ENCODE measurements at places on chromosomes 16 and 17.

- DNase-seq, result no peak
Measured at GRCh38 chr17:78771758-78772382, 10.2 kb downstream of the CYTH1 start.

DNA sequence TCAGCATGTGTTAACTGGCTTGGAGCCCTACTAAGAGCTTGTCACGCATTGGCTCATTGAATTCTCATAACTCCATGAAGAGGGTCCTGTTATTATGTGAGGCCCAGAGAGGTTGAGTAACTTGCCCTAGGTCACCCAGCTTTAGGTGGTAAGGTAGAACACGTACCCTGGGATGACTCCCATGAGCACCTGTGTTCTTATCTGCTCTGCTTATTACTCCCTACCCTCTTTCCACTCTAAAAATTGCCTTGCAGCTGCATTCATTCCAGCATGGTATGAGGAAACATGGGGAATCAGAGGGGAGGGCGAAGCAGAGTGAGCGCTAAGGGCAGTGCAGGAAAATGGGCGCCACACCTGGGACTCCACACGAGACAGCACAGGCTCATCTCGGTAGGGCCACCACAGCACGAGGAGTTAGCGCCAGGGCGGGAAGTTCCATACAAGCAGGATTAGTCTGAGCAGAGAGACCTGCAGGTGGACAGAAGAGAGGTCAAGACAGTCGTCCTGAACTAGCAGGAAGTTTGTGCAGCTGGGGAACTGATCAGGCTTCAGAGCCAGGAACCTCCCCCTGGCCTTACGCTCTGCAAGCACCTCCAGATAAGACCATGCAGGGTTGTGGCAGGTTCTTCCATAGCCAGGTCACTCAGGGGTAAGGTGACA is 10.1 kb downstream of the COPZ2 start:
- no peak for DNase-seq

DNA sequence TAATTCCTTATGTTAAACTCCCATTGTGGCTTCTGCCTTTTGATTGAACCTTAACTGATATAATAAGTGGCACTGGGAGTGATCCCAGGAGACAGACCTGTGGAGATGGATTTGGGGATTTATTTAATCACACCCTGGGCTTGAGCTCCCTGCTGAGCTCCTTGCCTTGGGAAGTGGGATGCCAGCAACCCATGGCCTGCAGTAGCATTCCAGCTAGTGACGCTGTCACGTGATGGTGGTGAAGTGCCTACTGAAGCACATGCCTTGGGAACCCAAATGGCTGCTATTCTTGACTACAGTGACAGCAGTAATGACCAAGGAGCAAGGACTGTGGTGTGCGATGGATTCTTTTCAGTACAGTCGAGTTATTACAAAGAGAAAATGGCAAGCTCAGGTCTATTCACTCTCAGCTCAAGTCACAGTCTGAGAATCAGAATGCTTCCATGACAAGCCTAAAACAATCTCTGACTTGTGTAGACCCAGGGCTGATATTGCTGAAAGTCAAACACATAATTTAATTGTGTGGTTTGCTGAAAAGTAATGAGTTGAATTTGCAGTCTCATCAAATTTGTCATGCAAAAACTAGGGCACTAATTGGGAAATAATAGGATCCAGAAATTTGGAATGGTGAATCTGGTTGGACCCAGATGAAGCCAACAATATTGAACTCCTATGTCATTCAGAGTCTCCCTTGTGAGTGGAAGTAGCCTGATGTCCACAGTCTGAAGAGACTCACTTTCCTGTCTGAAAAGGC is 47.1 kb downstream of the BCL7C start:
- no peak for DNase-seq

DNA sequence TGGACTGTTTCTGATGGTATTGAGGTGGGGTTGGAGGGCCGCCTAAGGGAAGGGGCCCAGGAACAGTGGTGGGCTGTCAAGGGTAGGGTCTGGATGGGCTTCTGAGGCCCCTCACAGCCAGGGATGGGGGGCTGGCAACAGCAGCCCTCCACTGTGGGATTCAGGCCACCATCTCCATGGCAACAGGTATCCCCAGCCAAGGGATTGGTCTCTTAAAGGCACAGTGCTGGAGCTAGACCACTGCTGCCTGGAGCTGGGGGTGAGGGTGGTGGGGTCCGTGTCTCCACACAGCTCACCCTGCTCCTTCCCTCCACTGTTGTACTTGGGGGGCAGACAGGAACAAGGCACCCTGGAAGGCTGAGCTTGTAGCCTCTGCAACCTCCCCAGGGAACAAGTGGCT is 41.8 kb downstream of the PSME3IP1 start:
- no peak for DNase-seq

GRCh38 chr16:70561623-70562022 is 38.0 kb downstream of the SF3B3 start:
- no peak for DNase-seq

GRCh38 chr17:834136-834535 is 52.0 kb downstream of the MRM3 start:
- DNase-seq, result no peak

GRCh38 chr17:30248786-30249185 is 13.3 kb upstream of the SLC6A4 start:
- DNase-seq, result no peak

DNA sequence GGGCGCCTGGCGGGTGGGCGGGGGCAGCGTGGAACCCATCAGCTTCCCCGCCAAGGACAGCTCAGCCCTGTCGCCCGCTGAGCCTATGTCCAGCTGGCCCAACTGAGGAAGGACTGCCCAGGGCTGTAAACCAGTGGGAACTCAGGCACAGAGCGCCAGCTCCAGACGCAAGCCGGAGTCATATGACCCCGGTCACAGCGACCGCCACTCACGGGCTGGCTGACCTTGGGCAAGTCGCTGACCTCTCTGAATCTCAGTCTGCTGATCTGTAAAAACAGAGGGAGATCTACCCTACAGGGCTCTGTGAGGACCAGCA is 170.0 kb downstream of the C16orf78 start:
- no peak for DNase-seq

- DNase-seq, result no peak
Measured at GRCh38 chr17:38877130-38877851, 7.4 kb downstream of the LASP1 start.

DNA sequence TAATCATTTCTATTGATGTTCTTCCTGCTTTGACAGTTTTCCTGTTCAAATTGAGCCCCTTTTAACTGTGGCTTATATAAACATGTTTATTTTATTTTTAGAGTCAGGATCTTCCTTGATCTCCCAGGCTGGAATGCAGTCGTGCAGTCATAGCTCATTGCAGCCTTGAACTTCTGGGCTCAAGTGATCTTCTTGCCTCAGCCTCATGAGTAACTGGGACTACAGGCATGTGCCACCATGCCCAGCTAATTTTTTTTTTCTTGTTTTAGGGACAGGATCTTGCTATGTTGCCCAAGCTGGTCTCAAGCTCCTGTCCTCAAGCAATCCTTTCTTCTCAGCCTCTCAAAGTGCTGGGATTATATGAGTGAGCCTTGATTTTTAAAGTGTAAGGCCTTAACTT is 14.7 kb downstream of the PHKB start:
- no peak for DNase-seq

DNA sequence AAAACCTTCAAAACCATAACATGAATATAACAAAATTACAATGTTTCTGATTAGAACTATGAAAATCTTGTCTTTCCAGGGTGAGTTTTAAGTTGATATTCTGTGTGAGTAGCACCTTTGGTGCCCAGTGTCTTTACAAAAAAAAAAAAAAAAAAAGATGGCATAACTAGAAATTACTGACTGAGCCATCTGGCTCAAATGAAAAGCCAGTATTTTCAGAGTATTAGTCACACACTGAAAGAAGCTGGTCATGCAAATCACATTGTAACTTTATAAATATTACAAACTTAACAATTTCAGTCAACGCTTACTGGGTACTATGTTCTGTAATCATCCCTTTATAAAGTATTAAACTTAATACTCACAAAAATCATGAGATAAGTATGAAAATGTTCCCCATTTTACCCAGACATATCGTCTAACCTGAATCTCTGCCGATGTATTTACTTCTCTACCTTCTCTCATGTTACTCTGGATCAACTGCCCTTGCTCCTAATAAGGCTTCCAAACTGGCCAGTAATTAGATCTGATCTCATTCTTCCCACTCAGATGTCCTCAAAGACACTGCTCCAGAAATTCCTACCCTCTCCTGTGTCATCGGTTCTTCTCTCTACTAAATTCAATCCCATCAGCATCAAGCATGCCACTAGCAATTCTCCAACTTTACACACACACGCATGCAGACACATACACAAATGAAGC is 25.4 kb downstream of the UBE2G1 start:
- DNase-seq, result no peak

GRCh38 chr16:55367866-55368603 is 44.0 kb downstream of the IRX6 start:
- no peak for DNase-seq

DNA sequence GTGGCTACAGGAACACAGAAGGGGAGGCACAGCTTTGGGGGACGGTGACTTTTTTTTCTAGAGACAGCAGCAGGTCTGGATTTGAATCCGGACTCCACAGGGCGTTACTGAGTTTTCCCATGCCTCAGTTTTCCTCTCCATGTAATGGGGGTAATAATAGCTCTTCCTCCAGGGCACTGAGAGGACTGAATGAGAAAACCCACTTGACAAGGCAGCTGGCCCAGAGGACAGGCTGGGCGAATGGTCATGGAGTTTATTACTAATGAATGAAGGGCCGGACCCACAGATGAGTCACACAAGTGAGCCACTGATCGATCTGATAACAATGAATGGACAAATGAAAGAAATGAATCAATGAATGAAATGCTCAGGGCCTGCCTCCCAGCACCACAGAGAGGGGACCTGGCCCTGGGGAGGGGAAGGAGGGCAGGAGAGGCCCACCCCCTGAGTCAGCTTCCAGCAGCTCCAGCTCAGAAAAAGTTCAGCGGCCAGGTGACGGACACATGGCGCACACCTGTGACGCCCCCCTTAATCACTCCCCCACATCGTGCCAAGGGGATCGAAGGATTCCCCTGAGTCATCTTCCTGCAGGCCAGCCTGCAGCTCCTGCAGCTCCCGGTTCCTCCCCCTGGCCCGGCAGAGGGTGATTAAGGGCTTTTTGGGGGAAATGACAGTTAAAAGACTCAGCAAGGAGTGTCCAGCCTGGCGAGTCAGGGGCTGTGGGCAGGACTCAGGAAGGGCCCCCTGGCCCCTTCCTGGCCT is 54.3 kb downstream of the SOCS1 start:
- peak; percentile 43 for DNase-seq

GRCh38 chr17:65809366-65809765 is 247.9 kb upstream of the AXIN2 start:
- no peak for DNase-seq

- DNase-seq, result peak; percentile 12
Measured at GRCh38 chr17:30095507-30096244, 20.9 kb upstream of the NSRP1 start.

GRCh38 chr17:68459037-68459639 is 1.8 kb upstream of the WIPI1 start:
- no peak for DNase-seq

GRCh38 chr16:75287708-75288107 is 36.3 kb upstream of the BCAR1 start:
- no peak for DNase-seq

- no peak for DNase-seq
Measured at GRCh38 chr16:30018731-30019158, 4.3 kb upstream of the C16orf92 start.

GRCh38 chr16:58499615-58500351 is at the start of gene NDRG4:
Gene NDRG4 (plus strand): TSS chr16:58500143. CDS start chr16:58500249, 106 bp downstream.
- peak; percentile 89 for DNase-seq

GRCh38 chr17:36460265-36460937 is 26.1 kb upstream of the ZNHIT3 start:
- DNase-seq, result no peak

GRCh38 chr16:47970291-47970931 is 185.4 kb downstream of the ABCC12 start:
- no peak for DNase-seq

DNA sequence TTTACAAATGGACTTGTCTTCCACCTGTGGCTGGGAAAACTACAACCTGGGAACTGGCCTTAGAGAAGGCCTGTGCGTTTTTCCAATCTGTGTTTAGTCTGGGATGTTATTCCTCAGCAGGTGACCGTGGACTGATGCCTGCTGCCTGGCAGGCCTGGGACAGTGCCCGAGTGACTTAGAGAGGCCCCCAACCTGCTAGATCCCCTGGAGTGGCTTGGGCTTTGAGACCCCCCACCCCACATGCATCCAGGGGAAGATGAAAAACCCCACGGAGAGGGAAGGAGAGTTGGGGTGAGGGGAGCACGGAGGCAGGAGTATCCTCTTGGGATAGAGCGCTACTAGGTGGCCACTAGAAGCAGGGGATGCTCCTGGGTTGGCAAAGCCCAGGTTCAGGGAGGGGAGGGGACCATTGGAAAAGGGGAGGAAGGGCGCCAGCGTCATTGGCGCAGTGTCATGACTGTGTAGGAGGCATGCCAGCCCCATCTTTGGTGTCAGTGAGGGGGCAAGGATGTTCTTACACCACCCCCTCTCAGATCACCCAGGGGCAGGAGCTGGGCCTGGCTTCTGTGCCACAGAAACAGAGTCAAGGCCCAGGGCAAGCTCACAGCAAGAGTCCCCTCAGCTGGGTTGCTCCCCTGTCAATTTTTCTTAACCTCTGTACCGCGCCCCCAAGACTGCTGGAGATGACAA is 54.1 kb downstream of the MEAK7 start:
- DNase-seq, result no peak

- no peak for DNase-seq
Measured at GRCh38 chr17:49292901-49293300, 62.3 kb upstream of the PHOSPHO1 start.

- DNase-seq, result no peak
Measured at GRCh38 chr17:56367366-56367765, 214.1 kb downstream of the ANKFN1 start.

- no peak for DNase-seq
Measured at GRCh38 chr17:64126918-64127317, 3.0 kb downstream of the ERN1 start.

GRCh38 chr16:12315330-12316136 is 339.0 kb downstream of the SNX29 start:
- no peak for DNase-seq

- no peak for DNase-seq
Measured at GRCh38 chr17:8712698-8713097, 31.9 kb downstream of the CCDC42 start.

GRCh38 chr16:84667600-84668309 is 19.4 kb downstream of the KLHL36 start:
- DNase-seq, result no peak

- DNase-seq, result no peak
Measured at GRCh38 chr17:47899643-47900042, 3.6 kb downstream of the SP2 start.

GRCh38 chr17:19539040-19539399 is 5.4 kb downstream of the SLC47A1 start:
- DNase-seq, result no peak

GRCh38 chr16:180681-181564 is 664 bp downstream of the HBQ1 start:
- DNase-seq, result peak; percentile 85
